RPMI7951 (cell line): ENCODE measurements at places on chromosomes 2 and 18. TPM values are rescaled to one million over a fixed set of nuclear protein-coding genes. Genes with fewer than 3 reads are reported as not detected.
A peak's percentile ranks its signal among the peaks of the same experiment; 100 is the strongest.

DNA sequence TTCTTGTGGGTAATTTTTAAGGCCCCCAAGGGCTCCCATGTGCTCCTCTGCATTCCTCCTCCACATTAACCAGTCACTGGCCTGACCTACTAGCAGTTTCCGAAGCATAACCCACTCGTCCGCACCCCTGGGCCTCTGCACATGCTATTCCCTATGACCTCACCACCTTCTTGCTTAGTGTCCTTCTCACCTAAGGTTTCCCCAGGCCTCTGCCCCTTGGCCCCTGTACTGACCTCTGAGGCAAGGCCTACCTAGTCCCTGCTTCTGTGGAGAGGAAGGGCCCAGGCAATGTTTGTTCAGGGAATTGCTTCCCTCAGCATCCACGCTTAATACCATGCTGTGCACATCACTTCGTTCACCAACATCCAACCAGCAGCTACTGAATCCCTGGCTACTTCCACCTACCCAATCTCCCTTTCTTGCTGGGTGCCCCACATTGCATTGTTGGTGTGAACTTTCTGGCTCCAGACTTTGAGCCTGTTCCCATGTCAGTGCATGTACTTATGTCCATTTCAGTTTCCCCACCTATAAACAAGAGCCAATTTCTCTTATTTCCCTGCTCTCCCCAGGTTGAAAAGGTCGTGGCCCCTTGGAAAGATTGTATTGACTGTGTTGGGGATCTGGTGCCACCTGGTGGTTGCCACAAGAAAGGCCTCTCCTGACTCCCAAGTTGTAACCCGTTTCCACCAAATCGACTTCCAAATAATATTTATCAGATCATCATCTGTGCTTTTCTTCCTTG is 19.2 kb upstream of the TMEM177 start:
- no peak for DNase-seq

DNA sequence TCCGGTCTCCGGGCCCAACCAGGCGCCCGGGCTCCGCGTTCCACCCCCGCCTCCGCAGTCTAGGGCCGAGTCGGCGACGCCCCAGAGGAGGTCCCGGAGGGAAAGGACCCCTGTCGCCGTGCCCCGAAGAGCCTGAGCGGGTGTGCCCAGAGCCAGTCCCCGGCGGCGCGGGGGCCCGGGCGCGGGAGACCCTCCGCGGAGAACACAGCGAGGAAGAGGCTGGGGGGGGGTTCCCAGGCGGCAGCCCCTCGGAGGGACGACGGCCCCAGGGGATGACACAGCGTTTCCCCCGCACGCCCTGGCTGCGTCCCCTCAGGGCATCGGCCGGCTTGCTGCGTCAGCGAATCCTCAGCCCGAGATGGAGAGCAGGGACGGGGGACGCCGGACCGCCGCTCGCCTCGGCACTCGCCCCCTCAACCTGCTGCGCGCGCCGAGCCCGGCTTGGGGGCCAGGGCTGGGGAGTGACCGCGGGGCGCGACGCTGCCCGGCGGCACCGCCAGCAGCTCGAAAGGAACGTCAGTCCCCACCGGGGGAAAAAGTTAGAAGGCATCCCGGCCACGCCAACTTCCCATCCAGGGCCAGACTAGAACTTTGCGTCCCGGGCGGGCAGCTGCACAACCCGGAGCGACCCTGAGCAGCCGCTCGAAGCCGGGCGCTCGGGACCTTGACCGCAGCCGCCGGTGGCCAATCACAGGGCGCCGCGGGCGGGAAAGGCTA is 711 bp downstream of the SFXN5 start:
- peak; percentile 38 for DNase-seq

- no peak for DNase-seq
These were observed 10.0 kb downstream of the MYCN start for GRCh38 chr2:15950088-15950952.

- no peak for DNase-seq
These were observed 26.7 kb downstream of the PTPN2 start for GRCh38 chr18:12857215-12857905.

GRCh38 chr2:176187899-176188773 is at the start of gene HOXD1:
TSS of gene HOXD1 (plus strand) at chr2:176188668. CDS start at chr2:176188802, 134 bp downstream.
- DNase-seq: peak; percentile 72

DNA sequence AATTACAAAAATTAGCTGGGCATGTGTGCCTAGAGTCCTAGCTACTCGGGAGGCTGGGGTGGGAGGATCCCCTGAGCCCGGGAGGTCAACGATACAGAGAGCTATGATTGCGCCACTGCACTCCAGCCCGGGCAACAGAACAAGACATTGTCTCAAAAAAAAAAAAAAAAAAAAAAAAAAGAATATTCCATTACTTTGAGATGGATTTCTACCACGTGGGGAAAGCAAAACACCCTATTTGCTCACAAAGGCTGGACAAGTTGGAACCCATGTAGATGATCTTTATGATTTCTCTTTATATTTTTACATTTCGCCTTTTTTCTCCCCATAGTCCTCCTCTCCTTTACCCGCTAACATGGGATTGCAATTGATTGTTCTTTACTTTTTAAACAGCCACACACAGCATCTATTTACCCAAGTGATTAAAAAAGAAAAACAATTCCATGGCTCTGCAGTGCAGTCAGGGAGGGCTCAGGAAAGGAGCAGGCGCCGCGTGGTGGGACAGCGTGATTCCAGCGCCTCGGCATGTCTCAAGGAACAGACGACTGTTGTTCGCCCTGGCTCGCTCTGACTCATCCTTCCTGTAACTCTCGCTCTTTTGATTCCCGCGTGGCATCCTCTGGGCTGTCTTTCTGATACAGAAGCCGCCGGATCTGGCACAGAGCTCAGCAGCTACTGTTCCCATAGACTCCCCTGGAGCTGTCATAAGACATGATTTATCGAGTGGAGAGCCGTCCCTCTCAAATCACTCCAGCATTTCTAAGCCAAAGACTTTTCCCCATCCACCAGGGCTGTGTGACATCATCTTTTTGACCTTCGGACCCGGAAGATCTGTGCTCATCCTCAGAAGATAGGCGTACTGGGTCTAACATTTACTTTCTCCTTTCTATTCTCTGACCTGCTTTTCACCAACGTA is 230.4 kb upstream of the AGAP1 start:
- peak; percentile 94 for DNase-seq

DNA sequence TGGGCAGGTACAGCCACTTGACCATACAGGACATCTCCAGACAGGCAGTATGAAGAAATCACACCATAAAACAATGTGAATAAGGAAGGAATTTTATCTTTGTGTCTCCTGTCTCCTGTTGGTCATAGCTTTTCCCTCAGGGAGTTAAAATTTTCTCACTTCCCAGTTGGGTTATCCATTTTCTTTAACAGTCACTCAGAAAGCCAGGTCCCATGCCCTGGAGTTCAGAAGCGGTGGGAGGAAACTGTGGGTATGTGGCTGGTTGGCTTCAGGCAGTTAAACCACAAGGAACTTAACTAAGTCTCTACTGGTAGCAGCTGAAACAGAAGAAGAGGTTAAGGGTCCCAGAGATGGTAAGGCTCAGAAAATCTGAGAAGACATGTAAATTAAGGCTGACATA is 6.5 kb upstream of the SMAD2 start:
- DNase-seq: peak; percentile 62

DNA sequence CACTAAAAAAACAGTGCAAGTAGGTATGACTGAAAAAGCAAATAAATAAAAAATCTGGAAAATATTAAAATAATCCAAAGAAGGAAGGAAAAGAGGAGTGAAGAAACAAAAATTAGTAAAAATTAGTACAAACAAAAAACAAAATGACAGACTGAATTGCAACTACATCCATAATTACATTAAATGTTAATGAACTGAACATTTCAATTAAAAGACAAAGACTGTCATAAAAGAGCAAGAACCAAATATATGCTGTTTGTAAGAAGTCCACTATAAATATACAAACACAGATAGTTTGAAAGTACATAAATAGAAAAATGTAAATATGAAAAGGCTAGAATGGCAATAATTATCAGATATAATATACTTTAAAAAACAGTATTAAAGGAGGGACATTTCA is 267.6 kb downstream of the WDPCP start:
- DNase-seq: no peak

DNA sequence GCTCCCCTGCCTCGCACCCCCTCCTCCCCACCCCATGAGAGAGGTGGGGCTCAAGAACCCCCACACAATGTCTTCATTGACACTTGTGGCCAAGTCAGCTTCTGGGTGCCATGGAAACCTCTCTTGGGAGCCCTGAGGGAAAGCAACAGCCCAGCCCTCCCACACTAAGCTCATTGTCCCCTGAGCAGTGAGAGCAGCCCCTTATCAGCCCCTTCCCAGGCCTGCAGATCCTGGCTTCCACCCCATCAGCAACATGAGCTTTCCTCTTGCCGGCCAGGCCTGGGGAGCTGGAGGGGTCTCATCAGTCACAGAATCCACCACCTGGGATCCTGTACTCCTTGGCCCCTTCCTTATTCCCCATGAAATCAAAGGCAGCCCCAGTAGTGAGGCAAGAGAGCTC is 107.8 kb upstream of the ST3GAL5 start:
- DNase-seq: peak; percentile 63

DNA sequence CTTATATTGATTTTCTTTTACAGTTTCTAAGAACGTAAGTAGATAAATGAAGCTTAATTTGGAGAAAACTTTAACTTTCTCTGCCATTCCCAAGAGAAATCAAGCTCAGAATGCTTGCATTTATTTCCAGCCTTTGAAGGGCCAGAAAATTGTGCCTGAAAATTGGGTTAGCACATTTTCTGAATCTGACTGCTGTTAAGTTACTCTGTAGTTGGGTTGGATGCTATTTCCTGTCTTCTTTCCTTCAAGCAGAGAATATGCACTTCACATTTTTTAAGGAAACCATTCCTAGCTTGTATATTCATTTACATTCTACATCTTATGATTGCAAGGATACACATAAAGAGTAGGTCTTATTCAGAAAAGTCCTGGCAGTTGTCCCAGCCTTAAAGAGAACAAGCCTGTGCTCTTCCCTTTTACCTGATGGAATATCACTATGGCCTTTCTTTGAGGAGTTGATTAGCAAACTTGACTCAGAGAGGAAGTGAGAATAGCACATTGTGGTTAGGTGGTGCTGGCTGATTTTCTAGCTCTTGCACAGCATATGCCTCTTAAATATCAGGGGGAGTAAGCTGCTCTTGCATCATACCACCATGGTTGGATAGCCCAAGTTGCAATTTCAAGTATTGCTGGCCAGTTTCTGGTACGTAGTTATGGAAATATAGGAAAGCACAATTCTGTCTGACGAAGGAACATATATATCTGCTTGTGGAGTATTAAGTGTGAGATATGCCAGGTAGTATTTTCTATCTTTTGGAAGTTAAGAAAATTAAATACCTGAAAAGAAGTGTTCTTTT is 133.7 kb downstream of the COMMD1 start:
- DNase-seq: peak; percentile 61

DNA sequence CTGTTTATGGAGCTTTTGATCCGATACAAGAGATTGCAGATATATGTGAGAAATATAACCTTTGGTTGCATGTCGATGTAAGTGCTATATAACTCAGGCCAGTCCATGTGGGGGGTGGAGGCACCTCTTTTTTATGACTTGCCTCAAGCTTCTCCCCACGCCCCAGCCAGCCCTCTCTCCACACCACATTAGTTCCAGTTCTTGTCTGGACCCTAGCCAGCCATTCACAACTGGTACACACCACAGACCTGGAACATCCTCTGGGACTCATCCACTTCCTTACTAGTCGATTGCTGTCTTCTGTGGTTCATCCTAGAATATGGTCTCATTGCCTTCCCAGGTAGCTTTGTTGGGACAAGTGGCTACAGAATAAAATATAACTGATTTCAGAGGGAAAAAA is 31.0 kb downstream of the GAD1 start:
- peak; percentile 81 for DNase-seq

Gene CD207
- 0.29 TPM in 1 of 2 replicates, not detected in the other for total RNA-seq

Gene CYBRD1
- total RNA-seq: 125 and 139 TPM in 2 replicates

Gene EMILIN2
- total RNA-seq: 5.4 and 8.1 TPM in 2 replicates

Gene PDE11A
- 0.20 and 0.24 TPM in 2 replicates for total RNA-seq

Gene NPHP1
- 9.6 and 12.8 TPM in 2 replicates for total RNA-seq

Gene STPG4
- total RNA-seq: not detected in 2 replicates

Gene CRACDL
- not detected in 2 replicates for total RNA-seq
